ENCODE measurements at places on chromosomes 7 and 10. TPM values are rescaled to one million over a fixed set of nuclear protein-coding genes. Genes with fewer than 3 reads are reported as not detected.

DNA sequence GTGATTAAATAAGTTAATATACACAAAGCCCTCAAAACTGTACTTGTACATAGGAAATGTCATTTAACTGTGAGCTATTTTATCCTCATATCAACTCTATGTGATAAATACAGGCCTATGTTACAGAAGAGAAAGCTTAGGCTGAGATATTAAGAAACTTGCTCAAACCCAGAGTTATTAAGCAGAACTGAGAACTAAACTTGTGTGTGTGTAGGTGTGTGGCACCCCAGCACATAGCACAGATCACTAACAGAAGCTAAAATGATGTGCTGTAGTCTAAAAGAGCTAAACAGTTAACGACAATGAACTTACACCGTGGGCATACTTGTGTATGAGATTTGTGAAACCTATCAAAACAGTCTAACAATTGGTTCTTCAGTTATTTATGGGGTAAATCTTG, 34.5 kb downstream of the MTPN start:
- H3K4me3 ChIP-seq, result no peak overlapping the region
- H3K27ac ChIP-seq, result no peak overlapping the region
- H3K27me3 ChIP-seq, result no peaks in the 10 kb centered on the region
- DNase-seq, result no peak

GRCh38 chr10:1199897-1200721, 143.9 kb downstream of the WDR37 start:
- H3K4me1 ChIP-seq, result no peaks in the 10 kb centered on the region
- H3K36me3 ChIP-seq, result no peaks in the 10 kb centered on the region
- DNase-seq, result no peak
- no peak overlapping the region for H3K27ac ChIP-seq
- no peaks in the 10 kb centered on the region for H3K27me3 ChIP-seq

DNA sequence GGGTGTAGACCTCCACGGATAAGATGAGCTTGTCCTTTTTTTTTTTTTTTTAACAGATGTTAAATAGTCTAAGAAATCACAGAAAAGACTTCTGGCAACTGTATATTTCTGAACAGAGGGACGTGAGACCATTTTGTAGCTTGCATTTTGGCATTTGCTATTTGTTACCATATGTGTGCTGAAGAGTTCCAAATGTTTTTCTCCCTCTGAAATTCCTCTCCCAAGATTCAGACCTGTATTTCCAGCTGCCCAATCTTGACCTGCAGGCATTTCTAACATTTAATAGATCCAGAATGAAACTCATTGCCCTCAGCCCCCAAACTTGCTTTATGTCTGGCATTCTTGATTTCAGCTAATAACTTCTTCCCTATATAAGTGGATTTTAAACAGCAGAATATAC, 223.1 kb upstream of the FZD1 start:
- H3K27ac ChIP-seq, result no peak overlapping the region
- no peaks in the 10 kb centered on the region for H3K27me3 ChIP-seq
- H3K4me1 ChIP-seq, result no peaks in the 10 kb centered on the region
- DNase-seq, result no peak

GRCh38 chr10:43201545-43202131, 63.4 kb downstream of the CSGALNACT2 start:
- H3K4me1 ChIP-seq, result no peaks in the 10 kb centered on the region
- no peak overlapping the region for H3K4me3 ChIP-seq
- H3K27ac ChIP-seq, result no peak overlapping the region
- no peaks in the 10 kb centered on the region for H3K27me3 ChIP-seq
- no peak for DNase-seq
- H3K36me3 ChIP-seq, result no peaks in the 10 kb centered on the region

DNA sequence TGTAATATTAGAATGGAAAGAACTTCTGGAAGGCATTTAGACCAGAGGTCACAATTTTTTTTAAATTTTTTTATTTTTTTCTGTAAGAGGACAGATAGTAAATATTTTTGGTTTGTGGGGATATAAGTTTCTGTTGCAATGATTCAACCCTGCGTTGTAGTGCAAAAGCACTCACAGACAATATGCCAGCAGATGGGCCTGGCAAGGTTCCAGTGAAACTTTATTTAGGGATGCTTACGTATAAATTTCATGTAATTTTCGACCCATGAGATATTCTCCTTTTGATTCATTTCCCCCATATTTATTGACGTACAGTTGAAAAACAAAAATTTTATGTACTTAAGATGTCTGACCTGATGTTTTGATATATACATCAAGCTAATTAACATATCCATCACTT, 72.8 kb upstream of the NMT2 start:
- no peak overlapping the region for H3K27ac ChIP-seq
- DNase-seq, result no peak
- H3K36me3 ChIP-seq, result no peaks in the 10 kb centered on the region
- no peaks in the 10 kb centered on the region for H3K4me1 ChIP-seq
- H3K27me3 ChIP-seq, result no peaks in the 10 kb centered on the region
- no peak overlapping the region for H3K4me3 ChIP-seq

GRCh38 chr7:12564996-12565764, 5.3 kb upstream of the SCIN start:
- no peak for DNase-seq
- no peak overlapping the region for H3K4me3 ChIP-seq
- H3K27ac ChIP-seq, result no peak overlapping the region

DNA sequence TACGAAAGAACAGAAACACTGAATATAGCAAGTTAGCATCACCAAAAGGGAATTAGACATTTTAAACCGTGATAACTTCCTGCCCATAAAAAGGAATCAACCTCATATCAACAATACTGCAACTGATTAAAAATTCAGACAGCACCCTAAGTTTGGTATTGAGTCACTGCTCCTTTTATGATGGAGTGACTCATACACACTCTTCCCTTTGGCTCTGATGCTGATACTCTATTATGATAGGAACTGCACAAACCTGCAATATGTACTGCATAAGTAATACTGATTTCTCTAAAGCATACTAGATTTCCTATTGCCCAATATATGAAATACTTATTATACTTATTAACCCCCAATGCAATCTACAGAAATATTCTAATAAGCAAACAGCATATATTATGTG, 118.7 kb downstream of the PARD3 start:
- no peak overlapping the region for H3K4me3 ChIP-seq
- no peak for DNase-seq
- no peaks in the 10 kb centered on the region for H3K36me3 ChIP-seq
- no peaks in the 10 kb centered on the region for H3K27me3 ChIP-seq

- H3K4me3 ChIP-seq, result no peak overlapping the region
- H3K36me3 ChIP-seq, result no peaks in the 10 kb centered on the region
- DNase-seq, result no peak
- H3K27ac ChIP-seq, result no peak overlapping the region
Measured at GRCh38 chr10:104077247-104077646, 8.4 kb downstream of the COL17A1 start.

ZDHHC4 gene
- 34.0 TPM for total RNA-seq
